ENCODE measurements at places on chromosomes 3 and 15.
A peak's percentile ranks its signal among the peaks of the same experiment; 100 is the strongest.

DNA sequence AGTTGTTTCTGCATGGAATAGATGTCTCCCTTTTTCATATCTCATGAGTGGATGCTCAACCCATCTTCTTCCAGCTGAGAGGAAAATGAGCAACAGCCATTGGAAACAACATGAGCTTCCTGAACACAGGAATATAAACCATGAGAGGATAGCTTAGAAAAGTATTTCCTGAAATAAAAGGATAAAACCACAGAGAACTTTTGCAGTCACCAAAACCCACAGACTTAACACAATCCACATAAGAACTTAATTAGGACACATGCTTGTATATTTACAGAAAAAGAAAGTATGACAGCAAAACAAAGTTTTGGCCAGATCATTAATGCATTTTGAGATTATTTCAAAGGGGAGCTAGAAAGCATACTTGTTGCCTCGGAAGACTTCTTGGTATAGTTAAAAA is 180.5 kb upstream of the RASGRP1 start:
- DNase-seq: no peak

DNA sequence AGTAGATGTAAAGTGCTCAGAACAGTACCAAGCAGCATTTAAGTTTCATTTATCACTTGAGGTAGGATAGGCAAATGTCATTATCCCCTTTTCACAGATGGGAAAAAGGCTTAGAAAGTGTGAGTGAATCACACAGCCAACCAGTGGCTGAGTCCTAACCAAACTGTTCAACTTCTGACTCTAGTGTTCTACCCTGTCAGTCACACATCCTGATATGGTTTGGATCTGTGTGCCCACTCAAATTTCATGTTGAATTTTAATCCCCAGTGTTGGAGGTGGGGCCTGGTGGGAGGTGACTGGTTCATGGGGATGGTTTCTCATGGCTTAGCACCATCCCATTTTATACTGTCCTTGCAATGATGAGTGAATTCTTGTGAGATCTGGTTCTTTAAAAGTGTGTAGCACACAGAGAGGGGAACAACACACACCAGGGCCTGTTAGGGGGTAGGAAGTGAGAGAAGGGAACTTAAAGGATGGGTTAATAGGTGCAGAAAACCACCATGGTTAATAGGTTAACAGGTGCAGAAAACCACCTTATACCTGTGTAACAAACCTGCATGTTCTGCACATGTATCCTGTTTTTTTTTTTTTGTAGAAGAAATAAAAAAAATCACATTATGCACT is 304.7 kb downstream of the SUCLG2 start:
- DNase-seq: no peak

DNA sequence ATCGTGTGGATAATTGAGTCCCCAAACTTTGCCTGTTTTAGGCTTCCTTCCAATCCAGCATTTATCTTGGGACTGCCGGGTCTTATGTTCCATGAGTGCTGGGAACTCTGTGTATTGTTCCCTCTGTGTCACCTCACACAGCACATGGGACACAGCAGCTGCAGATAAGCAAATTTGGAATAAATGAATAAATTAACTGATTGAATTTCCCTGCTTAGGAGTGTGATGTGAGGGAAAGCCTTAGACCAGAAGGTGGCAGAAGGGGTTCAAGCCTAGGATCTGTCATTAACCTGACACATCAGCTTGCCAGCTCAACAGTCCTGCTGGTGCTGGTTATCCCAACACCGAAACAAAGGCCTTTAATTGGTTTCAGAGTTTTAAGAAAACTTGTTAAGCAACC is 114.3 kb downstream of the OXSM start:
- DNase-seq: no peak

DNA sequence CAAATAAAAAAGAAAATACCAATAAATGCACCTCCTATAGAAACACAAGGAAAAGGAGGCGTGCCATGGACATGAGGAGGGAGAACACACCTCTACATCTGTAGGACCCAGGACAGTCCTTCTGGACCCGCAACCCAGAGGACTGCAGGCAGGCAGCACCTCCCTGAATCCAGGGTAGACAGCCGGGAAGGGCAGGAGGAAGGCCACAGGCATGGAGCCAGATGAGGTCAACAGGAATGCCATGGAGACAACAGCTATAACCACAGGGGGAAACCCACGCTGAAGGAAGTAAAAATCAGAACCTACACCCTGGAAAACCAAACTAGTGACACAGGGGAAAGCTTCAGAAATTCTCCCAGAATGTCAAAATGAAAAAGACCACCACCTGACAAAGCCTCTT is 248.8 kb upstream of the NSMCE3 start:
- no peak for DNase-seq

GRCh38 chr15:53034767-53035245 is 244.7 kb upstream of the ONECUT1 start:
- DNase-seq: no peak

DNA sequence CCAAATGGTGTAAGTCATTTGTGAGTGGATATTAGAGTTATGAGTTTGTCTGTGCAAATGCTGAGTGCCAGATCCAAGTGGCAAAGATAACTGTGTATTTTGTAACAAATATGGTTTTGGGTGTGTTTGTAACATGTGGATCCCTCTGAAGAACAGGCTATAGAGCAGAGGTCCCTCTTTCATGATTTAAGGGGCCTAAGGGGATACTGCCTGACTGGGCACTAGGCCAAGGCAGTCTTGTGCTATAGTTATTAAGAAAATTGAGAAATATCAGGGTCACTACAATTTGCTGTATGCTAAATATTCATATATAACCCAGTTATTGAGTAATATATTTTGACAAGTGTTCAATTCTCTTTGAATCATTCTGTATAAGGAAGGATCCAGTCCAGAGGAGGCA is 555.6 kb upstream of the RGMA start:
- no peak for DNase-seq

GRCh38 chr15:25787381-25787780 is 75.7 kb downstream of the ATP10A start:
- no peak for DNase-seq

- peak; percentile 90 for DNase-seq
These were observed 20.7 kb downstream of the KLF13 start for GRCh38 chr15:31347067-31347975.

GRCh38 chr15:62454567-62455172 is 289.6 kb upstream of the C2CD4B start:
- no peak for DNase-seq

DNA sequence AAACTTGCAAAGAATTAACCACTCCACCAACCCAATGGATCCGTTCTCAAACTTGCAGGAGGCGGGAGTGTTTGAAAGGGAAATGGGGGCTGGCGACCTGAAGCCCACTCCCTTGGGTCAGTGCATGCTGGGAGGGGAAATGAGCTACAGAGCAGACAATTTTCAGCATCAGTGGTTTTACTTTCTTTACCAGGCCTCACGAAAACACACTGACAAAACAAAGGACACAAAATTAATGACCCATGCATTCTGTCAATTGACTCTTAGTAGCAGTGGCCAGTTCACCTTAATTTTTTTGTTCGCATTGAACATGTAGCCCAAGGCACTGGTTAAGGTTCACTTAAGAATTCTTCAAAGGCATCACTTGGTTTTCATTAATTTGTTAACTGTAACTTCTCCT is 413.5 kb downstream of the MECOM start:
- DNase-seq: no peak

GRCh38 chr3:27345493-27345892 is 23.7 kb downstream of the NEK10 start:
- no peak for DNase-seq

DNA sequence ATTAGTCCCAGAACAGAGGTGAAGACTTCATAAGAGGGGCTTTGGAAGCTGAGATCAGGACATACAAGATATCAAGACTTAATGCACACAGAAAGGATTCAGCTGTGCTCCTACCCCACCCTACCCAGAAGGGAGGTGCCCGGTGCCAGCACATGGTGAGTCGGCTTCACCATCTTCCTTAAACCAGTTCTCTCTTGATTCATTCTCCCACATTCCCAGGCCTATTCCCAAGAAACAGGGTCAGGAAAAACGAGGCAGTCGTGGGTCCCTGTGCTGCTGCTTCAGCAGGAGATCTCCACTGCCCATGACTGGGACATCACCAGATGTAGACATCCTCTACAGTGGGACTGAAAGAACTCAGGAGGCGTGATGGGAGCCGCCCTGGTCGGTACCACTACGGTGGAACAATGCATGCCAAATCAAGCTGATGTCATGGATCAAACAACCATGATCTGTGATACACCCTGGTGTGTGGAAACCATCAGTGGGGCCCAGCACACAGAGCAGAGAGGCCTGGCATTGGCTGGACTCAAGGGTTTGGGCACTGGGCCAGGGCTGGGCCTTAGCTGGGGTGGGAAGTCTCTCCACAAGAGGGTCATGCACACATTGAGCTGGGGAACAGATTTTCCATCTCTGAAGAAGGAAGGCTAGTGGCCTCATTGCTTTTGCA is 41.9 kb downstream of the CCDC12 start:
- DNase-seq: no peak

- no peak for DNase-seq
These were observed 397.1 kb upstream of the CFAP20DC start for GRCh38 chr3:59446775-59447465.

DNA sequence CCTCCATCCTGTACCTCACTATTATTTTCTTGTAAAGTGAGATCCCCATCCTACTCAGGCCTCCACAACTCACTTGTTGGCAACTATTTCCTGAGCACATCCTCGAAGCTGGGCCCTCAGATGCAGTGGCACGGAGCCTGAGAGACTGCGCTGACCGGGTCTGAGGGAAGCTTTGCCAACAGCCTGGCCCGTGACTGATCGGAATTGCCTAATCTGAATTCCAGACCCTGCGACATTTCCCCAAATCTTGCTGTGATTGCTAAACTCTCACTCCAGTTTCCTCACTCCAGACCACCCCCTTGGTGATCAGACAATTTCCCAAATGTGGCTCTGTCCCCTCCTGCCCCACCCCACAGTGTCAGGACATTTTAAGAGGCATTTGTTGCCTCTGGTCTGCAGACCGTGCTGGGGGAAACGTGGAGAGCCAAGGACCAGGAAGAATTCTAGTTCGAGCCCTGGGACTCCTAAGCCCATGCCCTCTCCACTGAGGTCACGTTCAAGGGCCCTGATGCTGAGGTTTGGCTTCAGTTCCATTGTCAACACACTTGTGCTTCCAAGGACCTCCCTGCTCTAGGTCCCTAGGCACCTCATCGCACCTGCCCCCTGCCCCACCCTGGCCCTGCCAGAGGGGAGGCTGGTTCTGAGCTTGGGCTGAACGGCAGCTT is 22.8 kb downstream of the KLHL25 start:
- DNase-seq: no peak

DNA sequence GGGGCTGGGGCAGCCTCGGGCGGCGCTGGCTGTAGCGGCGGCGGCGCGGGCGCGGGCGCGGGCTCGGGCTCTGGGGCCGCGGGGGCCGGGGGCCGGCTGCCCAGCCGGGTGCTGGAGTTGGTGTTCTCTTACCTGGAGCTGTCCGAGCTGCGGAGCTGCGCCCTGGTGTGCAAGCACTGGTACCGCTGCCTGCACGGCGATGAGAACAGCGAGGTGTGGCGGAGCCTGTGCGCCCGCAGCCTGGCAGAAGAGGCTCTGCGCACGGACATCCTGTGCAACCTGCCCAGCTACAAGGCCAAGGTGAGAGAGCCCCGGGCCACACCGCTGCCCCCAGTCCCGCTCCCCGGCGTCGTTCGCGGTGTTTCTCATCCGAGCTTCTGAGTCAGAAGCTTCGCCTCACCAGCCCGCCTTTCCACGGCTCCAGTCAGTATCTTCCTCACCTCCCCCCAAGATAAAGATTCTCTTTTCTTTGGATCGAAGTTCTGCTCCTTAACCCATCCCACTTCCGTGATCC is 600 bp downstream of the FBXO45 start:
- DNase-seq: no peak

- DNase-seq: no peak
These were observed 28.3 kb downstream of the MASP1 start for GRCh38 chr3:187263270-187263669.

DNA sequence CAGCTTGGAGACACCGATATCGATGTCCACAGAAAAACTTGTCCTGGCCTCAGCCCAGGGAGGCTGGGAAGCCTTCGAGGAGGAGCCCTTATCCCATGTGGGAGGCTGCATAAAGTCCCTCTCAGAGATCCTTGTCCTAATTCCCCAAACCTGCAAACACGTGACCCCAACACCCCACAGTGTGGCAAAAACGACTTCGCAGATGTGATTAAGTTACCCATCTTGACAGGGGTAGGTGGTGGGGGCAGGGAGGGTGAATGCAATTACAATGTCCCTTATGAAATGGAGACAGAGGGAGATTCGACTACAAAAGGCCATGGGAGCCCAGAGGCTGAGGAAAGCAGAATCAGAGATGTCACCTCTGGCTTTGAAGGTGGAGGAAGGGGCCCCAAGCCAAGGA is 2.3 kb upstream of the TLR9 start:
- DNase-seq: peak; percentile 58
